ENCODE measurements at places on chromosomes 11 and 22.

DNA sequence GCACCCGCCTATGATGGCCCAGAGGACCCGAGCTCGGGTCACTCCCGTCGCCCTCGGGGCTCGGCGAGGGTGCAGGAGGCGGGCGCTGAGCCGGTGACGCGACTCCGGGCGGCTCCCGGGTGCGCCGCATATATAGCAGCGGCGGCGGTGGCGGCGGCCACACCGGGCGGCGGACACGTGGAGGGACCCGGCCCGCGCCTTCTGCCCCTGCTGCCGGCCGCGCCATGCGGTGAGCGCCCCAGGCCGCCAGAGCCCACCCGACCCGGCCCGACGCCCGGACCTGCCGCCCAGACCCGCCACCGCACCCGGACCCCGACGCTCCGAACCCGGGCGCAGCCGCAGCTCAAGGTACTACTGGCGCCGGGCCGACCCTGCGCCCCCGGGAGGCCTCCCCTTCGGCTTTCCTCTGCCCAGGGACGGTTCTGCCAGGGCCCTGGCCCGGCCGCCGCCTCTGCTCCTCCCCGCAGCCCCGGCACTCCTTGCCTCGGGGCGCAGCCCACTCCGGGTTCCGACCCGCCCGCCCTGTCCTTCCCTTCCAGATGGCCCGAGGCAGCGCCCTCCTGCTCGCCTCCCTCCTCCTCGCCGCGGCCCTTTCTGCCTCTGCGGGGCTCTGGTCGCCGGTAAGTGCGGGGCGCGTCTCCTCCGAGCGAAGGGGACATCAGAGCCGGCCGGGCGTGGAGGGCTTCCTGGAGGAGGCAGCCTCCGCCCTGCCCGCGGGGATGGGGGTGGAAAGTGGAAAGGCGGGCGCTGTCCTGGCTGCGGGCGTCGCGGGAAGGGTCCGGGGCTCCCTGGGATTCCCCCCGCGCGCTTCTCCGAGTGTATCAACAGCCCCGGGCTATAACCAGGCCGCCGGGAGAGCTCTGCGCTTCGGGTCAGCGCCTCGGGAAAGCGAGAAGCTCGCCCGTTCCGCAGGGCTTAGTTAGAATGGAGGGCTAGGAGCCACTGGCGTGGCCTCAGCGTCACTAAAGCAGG lies at the start of gene GAL:
Gene GAL (plus strand): TSS at position 160 of the 972 bp plus-strand sequence. CDS start 380 bp downstream, at position 540.
- DNase-seq = no peak

- no peak for DNase-seq
Observed at GRCh38 chr11:125267548-125267947, 103.0 kb downstream of the PKNOX2 start.

DNA sequence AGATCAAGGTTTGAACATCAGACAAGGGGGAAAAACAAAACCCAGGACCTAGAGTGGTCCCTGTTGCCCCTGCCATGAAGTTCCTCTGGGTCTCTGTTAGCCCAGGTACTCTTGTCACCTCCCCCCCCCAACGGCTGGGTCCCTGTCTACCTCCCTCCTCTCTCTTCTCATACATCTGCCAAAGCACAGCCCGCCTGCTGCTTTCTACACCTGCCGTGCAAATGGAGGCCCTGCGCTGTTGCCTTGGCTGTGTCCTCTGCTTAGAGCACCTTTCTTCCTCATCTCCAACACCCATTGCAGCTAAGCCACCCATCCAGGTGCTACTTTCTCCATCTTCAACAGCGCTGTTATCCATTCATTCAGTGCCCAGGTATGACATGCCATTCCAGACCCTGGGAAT lies 99.2 kb downstream of the TP53I11 start:
- DNase-seq = no peak

DNA sequence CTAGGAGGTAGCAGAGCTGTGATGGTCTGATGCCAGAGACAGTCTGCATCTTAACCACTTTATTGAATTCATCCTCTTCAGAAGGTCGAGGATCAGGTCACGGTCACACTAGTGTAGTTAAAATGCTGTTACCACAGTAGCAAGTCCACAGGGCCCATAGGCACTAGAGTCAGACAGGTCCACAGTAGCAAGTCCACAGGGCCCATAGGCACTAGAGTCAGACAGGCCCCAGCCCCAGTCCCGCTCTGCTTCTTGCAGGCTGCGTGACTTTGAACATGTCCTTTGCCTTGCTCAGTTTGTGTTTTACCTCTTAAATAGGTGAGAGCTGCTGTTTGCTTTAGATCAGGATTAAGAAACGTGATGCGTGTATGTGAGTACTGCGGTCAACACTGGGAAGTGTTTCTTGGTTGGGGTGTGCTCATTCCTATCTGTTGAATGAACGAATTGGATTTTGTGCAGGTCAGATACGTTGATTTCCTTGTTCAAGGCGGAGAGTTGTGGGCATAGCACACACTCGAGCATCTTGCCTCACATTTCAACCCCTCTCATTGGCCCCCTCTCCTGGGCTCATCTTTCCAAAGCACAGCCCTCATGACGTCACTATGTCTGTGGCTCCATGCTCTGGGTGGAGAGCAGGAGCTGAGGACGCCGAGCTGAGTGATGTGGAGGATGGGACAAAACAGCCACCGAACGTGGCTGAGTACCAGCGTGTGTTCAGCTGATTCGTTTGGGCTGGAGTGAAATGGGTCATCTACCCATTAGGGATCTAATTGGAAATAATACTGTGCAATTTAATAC lies 191.7 kb downstream of the TBC1D22A start:
- no peak for DNase-seq

- no peak for DNase-seq
Observed at GRCh38 chr11:34146411-34146810, 41.0 kb downstream of the NAT10 start.

GRCh38 chr11:7967097-7967496 lies 1.9 kb upstream of the NLRP10 start:
- DNase-seq = no peak

GRCh38 chr11:15238856-15239255 lies 124.1 kb downstream of the INSC start:
- DNase-seq = no peak

DNA sequence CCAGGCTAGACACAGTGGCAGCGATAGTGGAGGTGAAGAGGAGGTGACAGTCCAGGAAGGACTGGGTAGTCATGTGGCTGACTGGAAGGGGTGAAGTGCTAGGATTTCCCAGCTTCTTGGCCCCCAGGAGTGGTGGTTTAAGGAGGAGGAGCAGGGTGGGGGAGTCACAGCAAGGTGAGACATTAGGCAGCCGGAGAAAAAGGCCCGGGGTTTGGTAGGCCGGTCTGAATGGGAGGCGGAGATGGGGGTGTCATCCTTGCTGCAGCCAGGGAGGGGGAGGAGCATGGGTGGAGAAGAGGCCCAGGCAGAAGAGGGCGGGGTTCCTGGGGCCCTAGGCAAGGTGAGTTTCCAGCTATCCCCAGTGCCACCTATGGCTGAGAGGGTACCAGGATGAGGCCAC lies 6.1 kb downstream of the SIPA1 start:
- DNase-seq = no peak
